Suppressor macrophage treated with lipopolysaccharide for 4 hours (primary cell): ENCODE measurements at places on chromosomes 1 and 21.

DNA sequence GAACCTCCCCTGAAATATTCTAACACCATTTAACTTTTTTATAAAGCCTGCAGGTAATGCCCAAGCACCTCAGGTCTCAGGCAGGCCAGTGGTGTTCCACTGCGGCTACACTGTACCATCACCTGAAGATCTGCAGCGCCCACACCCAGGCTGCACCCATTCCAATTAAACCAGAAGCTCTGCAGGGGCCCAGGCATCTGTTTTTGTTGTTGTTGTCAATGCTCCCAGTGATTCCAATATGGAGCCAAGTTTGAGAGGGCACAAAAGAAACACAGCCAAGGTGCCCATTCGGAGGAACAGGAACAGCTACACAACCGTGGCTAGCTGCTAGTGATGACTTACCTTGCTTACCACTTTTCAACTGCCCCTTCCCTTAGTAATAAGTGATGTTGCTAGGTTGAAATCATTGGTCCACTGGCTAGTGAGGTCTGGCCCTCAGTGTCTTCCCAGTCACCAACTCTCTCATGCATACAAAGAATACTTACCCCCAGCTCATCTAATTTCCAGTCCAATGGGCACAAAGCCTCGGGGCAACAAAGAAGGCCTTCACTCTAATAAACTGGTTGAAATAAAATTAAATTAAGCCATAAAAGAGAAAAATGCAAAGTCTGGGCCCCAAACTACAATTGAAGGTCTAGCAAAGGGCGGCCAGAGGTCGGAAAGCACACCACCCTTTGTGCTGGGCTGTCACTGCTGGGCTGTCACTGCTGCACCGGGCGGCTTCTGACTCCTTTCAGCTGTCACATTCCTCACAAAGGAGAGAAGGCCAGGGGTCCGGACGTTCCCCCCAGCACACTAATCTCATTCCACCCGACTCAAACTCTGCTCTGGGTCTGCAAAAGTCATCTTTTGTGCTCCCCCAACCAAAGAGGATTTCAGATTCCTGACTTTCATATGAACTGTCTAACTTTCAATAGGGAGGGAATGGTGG lies 34.9 kb downstream of the SIPA1L2 start:
- no peak for DNase-seq

- DNase-seq: peak; percentile 62
These were observed 7.0 kb downstream of the KCNAB2 start for GRCh38 chr1:6052543-6053205.

GRCh38 chr1:245195398-245195797 lies 40.6 kb downstream of the KIF26B start:
- DNase-seq: no peak

DNA sequence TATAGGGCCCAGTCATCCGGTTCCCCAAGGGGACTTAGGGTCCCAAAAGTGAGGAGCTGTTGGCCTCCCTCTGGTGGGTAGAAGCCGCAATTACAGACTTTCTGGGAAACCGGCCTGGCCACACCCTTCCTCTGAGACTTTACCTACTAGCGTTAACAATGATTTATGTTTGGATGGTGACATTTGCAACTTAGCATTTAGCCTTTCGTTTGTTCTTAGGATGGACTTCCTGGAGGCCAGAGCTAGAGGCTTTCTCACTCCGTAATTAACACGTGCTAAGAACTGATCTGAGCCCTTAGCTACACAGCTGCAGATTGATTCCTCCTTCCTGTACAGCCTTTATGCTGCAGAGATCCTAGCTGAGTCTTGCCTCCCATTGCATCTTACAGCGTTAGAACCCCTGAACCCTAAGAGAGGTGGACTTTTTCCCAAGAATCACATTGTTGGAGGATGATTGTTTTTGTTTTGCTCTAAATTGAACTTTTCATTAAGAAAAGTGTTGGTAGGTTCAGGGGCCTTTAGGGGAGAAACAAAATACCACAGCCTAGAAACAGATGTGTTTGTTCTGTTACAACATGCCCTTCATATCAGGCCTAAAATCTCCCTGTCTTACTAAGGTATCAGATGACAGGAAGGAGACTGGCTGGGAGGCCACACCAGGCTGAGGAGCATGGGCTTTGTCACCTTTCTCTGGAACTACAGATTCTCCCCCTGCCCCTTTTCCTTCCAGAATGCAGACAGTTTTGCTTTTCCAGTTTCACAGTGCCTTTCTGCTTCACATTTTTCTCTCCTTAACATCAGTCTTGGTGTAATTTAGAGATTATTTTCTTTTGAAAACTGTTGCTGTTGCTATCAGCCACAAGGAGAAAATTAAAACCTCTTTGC lies 1.9 kb downstream of the S100A11 start:
- DNase-seq: peak; percentile 83

GRCh38 chr1:67612788-67613241 lies 72.2 kb upstream of the GADD45A start:
- DNase-seq: no peak

DNA sequence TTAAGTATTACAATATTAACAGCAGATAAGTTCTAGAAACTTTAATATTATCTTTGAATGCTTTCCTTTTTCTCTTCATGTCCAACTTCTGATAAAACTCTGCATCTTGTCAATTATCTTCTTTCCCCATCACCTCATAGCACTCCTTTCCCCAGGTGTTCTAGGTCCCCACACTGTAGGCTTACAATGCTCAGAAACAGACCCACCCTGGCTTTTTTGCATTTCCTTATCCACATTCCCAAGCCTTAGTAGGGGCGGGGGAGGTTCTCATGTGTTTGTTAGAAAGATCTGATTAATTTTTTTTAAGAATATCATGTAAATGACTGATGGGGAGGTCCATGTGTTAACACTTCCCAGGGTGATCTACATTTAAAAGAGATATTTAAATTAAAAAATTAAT lies 63.9 kb downstream of the PLPPR4 start:
- DNase-seq: no peak

- DNase-seq: no peak
These were observed 334.1 kb downstream of the RRAGC start for GRCh38 chr1:38525343-38526043.

DNA sequence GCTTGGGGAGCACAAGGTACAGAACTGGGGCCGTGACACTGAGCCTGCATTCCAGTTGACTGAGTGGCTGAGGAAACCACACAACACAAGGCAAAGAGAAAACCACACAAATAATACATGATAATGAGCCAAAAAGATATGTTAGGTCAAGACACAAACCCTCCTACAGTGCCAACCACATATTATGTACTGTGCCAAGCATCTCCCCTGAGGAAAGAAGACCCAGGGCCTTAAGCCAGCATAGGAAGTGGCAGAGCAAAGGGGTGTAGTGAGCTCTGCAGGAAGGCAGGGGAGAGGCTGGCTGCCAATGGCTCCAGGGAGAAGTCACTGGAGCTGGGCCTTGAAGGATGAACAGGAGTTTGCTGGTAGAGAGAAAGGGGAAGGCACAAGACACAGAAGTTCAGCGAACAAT lies 28.2 kb downstream of the CTNNBIP1 start:
- DNase-seq: no peak

DNA sequence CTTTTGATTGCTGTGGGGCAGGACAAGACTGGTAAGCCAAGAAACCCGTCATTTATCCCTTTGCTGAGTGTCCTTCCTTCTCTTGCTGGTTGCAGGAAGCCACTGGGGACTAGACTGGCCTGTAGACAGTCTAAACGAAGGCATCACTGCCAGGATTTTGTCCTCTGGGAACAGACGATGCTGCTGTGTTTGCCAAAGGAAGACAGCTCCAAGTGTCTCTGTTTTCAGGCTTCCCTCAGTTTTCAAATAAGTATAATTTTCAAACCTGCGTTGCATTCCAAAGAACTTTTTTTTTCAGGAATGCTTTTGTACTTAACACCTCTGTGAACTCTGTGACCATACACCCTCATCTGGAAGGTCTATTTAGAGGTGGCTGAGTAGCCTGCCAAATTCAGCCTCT lies 269.4 kb downstream of the HLX start:
- no peak for DNase-seq

GRCh38 chr21:22795091-22795490 lies 1796.9 kb downstream of the NCAM2 start:
- no peak for DNase-seq

DNA sequence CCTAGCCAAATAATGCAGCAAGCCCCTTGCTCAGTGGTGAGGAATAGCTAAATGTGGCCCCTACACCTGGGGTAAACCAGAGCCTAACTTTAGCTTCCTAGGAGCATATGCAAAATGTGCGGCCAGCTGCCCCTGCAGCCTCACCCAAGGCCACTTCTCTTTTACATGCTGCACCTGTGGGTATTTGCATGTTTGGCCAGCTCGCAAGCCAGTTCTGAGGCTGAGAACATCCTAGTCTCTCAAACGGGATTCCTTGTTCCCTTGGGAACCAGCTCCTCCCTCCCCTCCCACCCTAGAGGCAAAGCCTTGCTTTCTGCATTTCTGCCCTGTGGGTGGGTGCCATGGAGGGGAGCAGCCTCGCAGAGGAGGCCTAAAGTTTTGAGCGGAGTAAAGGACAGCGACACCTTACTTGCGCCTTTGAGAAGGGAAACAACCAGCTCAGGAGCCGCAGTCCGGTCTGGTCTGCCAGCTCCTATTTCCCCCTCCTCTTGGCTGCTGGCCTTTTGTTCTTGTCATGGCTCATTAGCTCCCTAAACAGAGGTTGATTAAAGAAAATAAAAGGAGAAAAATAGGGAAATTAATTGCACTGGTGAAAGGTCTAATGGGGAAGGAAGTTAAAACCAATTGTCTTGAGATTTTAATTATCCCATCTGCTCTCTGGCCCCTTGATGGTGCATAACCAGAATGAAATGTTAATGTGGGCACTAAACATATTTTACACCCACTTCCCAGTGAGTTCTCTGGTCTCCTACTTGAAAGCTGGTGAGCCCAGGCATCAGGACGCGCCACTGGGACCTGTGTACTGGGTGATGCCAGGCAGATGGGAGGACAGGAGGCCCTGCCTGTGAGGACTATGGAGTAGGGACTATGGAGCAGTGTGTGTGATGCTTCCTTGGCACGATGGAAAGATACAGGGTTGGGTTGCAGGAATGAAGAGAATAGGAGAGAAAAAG lies 68.7 kb downstream of the TEX35 start:
- DNase-seq: no peak

DNA sequence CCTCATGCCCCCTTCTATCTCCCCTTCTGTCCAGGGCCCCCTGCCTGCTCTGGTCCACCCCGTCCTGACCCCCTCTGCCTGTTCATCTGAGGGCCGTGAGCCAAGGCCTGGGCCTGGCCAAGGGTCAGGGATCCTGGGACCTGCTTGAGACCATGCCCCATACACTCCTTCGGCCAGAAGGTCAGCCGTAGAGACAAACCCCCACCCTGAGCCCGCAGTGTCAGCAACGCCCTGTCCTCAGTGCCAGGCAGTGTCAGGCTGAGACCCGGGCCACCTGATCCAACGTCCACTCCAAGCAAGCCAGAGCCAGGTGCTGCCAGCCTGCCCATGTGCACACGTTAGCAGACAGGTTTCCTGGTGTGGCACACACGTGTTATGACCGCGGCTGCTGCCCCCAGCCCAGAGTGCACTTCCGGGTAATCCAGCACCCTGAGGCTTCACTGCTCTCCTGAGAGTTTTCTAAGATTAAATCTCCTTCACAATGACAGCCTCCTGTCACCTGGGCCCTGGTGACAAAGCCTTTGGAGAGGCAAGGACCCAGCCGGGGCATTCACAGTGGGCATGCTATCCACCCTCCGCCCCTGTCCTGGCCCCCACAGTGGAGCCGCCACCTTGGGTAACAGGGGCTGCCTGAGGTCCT lies 10.1 kb upstream of the SAMD11 start:
- DNase-seq: no peak

DNA sequence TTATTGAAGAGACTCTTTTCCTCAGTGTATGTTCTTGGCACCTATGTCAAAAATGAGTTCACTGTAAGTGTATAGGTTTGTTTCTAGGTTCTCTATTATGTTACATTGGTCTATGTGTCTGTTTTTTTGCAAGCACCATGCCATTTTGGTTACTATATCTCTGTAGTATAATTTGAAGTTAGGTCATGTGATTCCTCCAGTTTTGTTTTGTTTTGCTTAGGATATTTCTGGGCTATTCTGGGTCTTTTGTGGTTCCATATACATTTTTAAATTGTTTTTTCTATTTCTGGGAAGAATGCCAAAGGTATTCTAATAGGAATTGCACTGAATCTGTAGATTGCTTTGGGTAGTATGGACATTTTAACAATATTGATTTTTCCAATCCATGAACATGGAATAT lies 13.2 kb downstream of the TMED5 start:
- DNase-seq: no peak

DNA sequence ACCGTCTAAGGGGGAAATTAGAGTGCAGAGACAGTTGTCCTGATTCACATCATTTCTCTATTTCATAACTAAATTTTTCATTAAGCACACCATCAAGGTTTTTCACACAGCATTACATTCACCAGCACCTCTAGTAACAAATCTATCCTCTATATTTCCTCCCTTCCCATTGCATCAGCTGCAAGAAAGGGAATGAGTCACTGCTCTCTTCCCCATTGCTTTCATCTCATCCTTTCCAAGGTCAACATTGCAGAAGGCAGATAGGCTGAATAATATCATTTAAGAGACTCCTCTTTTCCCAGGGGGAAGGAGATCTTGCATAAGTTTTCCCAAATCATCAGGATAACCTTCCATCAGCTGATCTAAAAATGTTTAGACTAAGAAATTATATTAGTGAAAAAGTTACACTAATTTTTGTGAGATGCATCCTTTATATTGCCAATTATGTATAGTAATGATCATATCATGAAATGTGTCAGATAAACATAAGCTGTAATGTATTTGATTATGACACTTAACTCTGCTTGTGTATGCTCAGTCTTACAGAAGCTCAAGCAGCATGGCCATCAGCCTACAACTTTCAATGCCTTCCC lies 4.3 kb downstream of the INTS7 start:
- DNase-seq: peak; percentile 39

DNA sequence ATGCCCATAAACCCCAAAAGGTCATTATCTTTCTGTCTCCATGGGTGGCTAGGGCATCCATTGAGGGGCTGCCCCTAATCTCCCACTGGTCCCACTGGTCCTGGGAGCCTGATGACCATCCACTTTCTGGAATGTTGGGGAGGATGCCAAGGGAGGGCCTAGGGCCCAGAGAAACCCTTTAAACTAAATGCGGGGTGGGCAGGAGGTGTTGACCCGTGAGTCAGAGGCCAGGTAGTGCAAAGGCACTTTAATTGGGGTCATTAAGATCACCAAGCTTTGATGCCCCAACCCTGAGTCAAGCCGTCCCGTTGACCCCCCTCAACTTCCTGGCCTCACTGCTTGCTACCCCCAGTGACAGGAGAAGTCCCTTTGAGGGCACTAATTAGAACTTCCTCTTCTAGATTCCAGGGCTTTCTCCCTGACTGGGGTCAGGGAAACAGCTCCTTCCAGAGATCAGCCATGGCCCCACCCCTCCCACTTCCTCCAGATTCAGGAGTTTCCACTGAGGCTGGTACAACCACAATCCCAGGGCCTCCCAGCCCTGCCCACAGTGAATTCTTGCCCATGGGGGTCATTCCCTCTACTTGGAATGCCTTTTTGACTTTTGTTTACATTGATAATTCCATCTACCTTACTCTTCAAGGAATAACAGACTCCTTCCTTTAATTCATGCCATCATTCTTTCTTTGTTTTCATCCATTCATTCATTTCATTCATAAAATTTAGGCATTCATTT lies 15.5 kb upstream of the SERINC2 start:
- DNase-seq: no peak
